ENCODE measurements at places on chromosomes 6 and 20. TPM values are rescaled to one million over a fixed set of nuclear protein-coding genes. Genes with fewer than 3 reads are reported as not detected.

CST3 gene
- 519 TPM for total RNA-seq

HDGFL1 gene
- total RNA-seq, result not detected

NNAT gene
- total RNA-seq, result not detected

LCA5 gene
- 4.6 TPM for total RNA-seq

LAMP5 gene
- 0.30 TPM for total RNA-seq

CST9 gene
- total RNA-seq, result not detected

ARHGAP18 gene
- 77.1 TPM for total RNA-seq

CDH22 gene
- total RNA-seq, result not detected

FAM209B gene
- total RNA-seq, result not detected
